ENCODE measurements at places on chromosomes 3 and 15. TPM values are rescaled to one million over a fixed set of nuclear protein-coding genes. Genes with fewer than 3 reads are reported as not detected.

DNA sequence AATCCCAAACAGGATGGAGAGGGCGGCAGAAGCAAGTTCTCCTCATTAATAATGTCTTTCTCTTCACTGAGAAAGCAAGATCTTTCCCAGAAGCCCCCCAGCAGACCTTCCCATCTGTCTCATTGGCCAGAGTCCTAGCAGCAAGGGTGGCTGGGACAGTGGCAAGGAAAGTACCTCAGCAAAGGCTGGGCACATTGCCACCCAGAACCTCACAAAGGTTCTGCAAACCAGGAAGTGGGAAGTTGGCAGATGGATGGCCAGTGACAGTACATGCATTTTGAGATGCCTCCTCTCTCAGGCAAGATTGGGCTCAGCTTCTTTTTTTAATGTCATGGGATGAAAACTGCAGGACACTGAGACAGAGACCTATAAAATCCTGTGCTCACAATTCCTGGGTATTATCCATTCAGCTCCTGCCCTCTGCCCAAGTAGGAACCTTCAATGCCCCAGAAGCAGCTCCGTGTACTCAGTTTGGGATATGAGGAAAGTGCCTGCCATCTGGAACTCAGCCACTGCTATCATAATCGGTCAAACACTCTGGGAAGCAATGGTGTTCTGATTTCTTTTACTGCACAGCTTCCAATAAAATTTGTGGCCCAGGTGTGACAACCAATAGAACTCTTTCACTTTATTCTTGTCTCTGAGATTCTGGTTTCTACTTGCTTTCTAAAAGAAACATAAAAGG, 25.5 kb downstream of the DPH3 start:
- no peak for DNase-seq

DNA sequence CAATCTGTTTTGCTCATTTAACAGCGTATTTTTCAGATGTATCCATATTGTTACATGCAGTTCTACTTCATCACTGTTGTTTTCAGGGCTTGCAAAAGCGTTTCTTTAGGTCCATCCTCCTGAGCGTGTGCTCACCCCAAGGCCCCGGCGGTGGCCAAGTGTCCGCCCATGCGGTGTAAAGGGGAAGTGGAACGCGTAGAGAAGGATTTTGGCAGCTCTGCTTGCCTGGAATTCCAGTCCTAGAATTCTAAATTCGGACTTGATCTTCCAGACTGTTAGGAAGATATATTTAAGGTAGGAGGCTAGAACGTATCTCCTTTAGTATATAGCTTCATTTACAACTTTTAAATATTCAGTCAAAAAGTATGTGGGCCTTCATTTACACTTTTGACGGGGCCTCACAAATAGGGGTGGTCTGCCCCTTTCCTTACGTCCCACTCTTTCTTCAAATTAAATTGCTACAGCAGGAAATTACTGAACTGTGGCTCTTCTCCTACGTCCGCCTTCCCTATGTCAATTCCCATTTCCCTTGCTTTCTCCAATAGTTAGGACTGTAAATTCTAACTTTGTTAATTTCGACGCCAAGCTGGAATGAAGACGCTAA, 609 bp upstream of the TBC1D23 start:
- no peak for DNase-seq

ZNF280D gene
- 20.5 TPM for total RNA-seq

- no peak for DNase-seq
Observed at GRCh38 chr15:58047149-58047548, 18.4 kb downstream of the ALDH1A2 start.

- DNase-seq: no peak
Observed at GRCh38 chr3:54447427-54447826, 325.1 kb downstream of the CACNA2D3 start.

- DNase-seq: no peak
Observed at GRCh38 chr3:117589454-117589853, 879.9 kb downstream of the TUSC7 start.

GRCh38 chr3:81638480-81638879, 123.0 kb downstream of the GBE1 start:
- no peak for DNase-seq

DNA sequence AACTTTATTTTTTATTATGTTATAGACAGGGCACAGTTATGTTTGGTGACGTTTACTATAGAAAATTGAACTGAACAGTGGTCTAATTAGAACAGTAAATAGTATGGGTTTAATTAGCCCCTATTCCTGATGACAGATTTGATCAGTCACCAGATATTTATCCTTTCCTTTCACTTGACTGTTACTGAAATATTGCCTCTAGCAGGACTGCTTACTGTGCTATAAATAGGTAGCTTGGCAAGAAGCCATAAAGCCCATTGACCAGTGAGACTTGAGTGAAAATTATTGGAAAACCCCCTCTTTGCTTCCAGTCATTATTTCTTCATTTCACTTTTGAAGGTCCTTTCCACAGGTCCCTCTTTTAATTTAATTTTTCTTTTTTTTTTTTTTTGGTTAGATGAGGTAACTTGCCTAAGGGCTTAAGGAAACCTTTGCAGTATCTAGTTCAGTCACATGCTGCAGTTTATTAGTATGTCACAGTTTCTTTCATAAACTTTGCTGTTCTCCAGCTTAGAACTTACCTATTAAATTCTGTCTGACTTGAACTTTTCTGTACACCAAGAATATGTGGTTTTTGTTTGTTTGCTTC, 115.6 kb downstream of the ADAMTSL3 start:
- no peak for DNase-seq

All from ascending aorta (tissue), 2 donors.